CD4-positive, alpha-beta T cell treated with Interleukin-12 subunit alpha and Interleukin-12 subunit beta, for 1 hour (primary cell): ENCODE measurements at places on chromosomes 6 and 20.

- DNase-seq = no peak
Measured at GRCh38 chr6:167005350-167006159, 6.4 kb downstream of the CEP43 start.

DNA sequence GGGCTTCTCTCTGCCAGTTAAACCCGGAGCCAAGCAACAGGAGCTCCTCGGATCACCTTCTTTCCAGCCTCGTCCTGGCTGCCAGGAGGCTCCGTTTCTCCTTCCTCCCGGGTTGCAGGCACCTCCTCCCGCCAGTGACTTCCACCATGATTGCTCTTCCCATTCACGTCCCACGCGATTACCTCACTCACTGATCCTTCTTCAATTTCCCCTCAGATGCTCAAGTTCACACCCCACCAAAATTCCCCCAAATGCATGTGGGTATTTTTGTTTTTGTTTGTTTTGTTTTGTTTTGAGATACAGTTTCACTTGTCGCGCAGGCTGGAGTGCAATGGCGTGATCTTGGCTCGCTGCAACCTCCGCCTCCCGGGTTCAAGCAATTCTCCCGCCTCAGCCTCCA, 25.1 kb downstream of the KCNQ2 start:
- no peak for DNase-seq

GRCh38 chr20:37277253-37277593, 12.2 kb upstream of the MANBAL start:
- no peak for DNase-seq

DNA sequence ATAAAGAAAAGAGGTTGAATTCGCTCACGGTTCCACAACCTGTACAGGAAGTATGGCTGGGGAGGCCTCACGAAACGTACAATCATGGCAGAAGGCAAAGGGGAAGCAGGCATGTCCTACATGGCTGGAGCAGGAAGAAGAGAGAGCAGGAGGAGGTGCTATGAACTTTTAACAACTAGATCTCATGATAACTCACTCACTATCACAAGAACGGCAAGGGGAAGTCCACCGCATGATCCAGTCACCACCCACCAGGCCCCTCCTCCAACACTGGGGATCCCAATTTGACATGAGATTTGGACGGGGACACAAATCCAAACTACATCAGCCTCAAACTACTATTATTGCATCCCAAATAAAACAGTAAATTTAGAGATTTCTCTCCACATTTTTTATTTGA, 53.6 kb upstream of the CST7 start:
- no peak for DNase-seq

DNA sequence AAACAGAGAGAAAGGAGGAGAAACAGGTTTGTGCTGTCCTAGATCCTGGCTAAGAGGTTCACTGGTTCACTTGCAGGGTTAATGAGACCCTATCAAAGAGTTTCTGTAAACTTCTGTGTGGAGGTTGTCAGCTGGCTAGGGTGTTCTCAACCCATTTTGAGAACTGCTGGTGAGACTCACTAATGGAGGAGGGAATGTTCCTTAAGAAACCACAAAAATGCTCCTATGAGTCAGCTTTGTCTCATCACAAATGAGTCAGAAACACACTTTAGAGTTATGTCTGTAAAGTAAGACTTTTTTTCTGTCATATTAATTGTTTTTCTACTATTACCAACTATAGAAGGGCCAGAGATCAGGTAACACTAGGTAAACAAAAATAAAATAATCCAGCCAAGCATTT, 884.4 kb downstream of the PHF3 start:
- no peak for DNase-seq

GRCh38 chr6:170047823-170048222, 243.1 kb downstream of the DLL1 start:
- no peak for DNase-seq

GRCh38 chr6:135346747-135347146, 150.8 kb downstream of the AHI1 start:
- DNase-seq = no peak

GRCh38 chr20:11305406-11305805, 612.3 kb upstream of the BTBD3 start:
- DNase-seq = no peak

DNA sequence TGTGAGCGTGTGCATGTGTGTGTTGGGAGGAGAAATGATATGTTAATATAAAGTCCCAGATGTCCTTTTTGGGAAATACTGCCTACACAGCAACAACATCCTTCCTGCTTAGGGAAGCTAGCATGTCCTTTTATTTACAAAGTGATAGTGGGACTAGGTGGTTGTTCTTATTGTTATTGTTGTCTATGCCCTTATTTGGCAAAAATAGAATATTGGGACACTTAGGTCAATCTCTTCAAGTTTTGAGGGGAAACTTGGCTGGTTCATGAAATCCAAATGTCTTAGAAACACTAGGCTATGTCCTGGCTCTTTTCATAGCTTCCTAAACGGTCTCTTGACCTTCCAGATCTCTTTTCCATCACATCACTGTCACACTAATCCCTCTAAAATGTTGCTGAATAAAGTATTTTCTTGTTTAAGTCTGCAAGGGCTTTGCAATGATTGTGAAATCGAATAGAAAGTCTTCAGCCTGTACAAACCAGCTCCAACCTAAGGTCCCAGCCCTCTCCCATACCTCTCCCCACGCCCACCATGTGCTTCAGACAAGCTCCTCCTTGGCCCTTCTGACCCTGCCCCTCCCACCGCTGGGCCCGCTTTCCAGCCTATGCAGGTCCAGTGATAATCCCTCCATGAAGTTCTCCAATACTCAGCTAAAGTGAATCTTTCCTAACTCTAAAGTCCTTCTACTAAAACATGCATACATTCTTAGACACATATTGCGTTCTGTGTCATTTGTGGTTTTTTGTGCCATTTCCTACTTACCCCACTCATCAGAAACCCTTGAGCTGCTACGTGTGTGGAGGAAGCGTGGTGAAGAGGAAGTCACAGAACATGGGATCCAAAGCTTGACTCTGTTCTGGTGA, 205.1 kb downstream of the LY86 start:
- peak; percentile 8 for DNase-seq

DNA sequence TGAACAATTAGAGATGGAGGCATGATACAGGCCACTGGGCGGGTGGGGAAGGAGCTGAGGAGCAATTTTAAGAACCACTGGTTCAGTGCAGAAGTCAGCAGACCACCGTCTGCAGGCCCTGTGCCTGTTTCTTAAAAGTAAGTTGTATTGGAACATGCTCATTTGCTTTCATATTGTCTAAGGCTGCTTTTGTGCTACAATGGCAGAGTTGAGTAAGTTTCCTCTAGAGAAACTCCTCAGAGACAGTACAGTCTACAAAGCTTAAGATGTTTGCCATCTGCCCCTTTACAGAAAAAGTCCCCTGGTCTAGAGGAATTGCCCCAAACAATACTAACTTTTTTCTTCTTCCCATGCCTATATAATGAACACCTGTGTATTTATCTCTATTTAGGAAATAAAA, 28.5 kb upstream of the UBE2J1 start:
- no peak for DNase-seq

DNA sequence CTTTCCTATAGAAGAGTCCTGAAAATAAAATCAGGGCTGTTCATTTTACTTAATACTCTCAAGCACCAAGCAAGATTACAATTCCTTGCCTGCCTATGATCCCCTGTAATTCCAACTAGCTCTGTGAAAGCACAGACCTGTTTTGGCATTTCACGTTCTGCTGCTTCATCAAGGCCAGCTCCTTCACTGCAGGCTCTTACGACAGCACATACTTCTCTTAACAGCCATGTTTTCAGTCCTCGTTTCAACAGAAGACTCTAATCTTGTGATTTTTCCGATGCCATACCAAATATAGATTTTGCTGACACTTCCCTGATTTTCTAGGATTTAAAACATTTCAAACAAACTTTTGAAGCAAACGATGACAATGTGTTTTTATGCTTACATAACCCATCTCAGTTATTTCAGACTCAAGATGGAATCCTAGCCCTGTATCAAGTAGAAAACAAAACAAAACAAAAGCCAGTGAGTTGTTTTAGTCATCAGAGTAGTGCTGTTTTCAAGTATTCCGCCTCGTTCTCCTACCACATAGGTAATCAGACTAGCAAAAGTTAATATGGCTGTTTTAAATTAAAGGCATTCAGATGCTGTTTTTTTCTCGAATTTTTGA, 616.5 kb upstream of the CITED2 start:
- DNase-seq = no peak

DNA sequence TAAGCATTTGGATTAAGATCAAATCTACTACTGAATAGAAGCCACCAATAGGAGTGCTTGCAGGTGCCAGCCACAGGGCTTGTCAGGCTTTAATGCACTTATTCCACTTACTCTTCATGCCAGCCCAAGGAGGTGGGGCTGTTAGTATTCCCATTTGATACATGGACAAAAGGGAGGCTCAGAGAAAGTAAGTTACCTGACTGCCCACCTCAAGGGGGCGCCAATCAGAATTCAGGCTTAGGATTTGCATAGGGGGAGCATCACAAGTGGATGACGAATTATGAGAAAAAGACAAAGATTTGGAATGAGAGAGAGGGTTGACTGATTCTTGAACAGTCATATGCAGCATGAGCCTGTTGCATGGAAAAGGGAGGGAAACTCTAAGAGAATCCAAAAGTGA, 188.4 kb upstream of the TSHZ2 start:
- DNase-seq = peak; percentile 3

DNA sequence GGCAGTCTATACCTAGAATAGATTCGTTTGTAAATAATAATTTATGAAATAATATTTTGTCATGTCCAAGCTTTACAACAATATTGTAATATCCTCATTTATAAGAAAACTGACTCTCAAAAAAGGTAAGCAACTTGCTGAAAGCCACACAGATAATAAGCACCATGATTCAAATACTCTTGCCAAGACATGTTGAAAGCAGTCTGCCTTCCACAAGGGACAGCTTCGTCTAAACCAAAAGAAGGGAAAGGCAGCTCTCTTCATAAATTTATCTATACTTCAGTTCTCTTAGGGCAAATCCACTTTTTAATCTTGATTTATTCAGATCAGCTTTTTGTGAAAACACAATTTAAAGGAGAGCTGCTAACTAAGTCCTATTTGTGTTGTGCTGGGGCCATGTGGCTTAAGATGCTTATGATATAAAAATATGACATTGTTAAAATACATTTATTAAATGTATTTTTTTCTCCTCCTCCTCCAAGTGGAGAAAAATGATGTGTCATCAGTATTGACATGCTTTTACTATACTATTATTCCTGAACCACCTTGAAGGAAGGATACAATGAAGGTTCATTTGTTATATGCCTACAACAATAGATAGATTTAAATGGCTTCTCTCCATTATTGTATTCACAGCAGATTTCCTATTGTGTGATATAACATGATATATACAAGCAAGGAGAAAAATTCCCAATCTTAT, 737.0 kb downstream of the HDGFL1 start:
- DNase-seq = no peak

DNA sequence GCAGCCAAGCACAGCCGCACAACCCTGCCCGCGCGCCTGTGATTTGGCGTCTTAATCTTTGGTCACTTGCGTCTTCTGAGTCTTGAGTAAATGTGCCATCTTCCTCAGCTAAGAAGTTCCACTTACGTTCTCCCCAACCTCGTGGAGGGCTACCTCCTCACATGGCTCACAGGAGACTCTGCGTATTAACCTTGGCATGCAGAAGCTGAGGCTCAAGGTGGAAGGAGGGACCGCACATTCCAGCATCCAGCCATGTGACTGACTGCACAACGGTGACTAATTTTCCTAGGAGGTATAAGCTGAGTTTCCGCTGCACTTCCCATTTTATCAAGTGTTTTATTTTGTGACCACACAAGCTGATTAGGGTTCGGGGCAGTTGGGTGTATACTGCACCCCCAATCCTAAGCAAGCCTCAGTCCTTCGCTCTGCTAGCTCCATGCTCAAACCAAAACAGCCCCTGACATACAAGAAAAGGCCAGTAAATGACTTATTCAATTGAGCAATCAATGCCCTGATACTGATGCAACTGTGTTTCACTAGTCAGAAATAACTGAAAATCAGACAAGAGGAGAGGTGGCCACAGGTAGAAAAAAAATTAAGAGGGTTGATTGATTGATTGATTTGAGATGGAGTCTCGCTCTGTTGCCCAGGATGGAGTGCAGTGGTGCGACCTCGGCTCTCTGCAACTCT, 7.0 kb downstream of the BEND3 start:
- DNase-seq = no peak

DNA sequence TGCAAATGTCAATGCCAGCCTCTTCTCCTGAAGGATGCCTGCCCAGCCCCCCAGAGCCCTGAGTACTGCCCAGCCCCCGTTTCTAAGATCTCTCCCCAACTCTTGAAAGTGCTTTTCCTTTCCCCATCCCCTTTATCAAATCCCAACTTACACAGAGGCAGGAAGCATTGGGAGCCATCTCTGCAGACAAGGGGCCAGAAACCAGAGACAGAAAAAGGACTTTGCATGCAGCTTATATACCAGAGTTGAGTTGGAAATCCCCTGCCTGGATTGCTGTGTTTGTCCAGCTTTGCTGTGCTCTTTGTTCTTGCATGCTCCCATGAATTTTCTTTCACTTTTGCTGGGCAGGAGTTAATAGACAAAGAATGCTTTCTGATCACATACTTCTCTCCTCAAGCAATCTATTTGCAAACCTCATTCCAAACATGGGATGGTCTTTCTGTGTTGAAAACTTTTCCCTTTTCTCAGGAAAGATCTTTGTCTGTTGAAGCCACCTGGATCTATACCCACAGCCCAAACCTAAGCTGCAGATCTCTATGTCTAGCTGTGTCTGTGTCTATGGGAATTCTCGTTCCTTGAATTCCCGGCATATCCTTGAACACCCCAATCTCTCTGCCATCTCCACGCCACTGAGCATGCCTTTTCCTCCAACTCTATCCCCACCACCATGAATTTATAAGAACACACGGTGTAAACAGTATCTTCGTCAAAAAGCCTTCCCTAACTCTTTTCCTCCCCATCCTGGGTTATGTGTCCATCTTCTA, at the start of gene UBD:
UBD (minus strand) TSS at position 209 of the 764 bp plus-strand sequence; CDS start at position 178, 31 bp downstream.
- DNase-seq = no peak

- DNase-seq = no peak
Measured at GRCh38 chr6:158323561-158323958, 11.3 kb downstream of the TULP4 start.

- no peak for DNase-seq
Measured at GRCh38 chr20:22905658-22906057, 129.5 kb upstream of the SSTR4 start.

GRCh38 chr6:84811351-84811750, 47.0 kb upstream of the TBX18 start:
- no peak for DNase-seq
